Stimulated activated CD8-positive, alpha-beta memory T cell treated with anti-CD3 and anti-CD28 coated beads, Interleukin-4, amount 100 ng/mL, for 4 hours (primary cell): ENCODE measurements at places on chromosomes 5 and 9.

- DNase-seq, result no peak
These were observed 524 bp downstream of the CYFIP2 start for GRCh38 chr5:157266286-157267007.

- DNase-seq, result no peak
These were observed 329.6 kb downstream of the GABRB2 start for GRCh38 chr5:161216877-161217276.

DNA sequence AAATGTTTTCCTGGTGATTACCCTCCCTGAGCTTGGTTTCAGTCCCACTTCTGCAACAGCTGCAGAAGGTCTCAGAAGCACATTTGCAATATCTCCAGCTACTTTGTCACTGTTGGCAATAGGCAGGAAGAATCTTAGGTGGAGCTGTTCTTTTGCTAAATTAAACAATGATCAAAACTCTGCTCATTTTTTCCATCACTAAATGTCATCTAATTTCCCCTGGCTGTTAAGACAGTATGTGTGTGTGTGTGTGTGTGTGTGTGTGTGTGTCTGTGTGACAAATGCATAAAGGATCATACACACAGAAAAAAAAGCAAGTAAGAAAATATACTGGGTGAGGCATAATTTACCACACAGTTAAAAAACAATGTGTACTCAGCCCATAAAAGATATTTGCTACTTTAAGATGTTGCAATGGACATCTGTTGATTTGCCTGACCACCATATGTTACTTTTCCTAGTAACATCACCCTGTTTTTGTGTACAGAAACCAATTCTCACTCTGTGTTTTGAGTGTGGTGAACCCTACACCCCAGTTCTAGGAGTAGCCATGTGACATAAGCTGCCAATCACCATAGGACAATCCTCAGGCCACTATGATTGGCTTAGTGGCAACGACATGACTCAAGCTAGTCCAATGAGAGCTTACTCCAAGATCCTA is 572.6 kb upstream of the CLINT1 start:
- no peak for DNase-seq

DNA sequence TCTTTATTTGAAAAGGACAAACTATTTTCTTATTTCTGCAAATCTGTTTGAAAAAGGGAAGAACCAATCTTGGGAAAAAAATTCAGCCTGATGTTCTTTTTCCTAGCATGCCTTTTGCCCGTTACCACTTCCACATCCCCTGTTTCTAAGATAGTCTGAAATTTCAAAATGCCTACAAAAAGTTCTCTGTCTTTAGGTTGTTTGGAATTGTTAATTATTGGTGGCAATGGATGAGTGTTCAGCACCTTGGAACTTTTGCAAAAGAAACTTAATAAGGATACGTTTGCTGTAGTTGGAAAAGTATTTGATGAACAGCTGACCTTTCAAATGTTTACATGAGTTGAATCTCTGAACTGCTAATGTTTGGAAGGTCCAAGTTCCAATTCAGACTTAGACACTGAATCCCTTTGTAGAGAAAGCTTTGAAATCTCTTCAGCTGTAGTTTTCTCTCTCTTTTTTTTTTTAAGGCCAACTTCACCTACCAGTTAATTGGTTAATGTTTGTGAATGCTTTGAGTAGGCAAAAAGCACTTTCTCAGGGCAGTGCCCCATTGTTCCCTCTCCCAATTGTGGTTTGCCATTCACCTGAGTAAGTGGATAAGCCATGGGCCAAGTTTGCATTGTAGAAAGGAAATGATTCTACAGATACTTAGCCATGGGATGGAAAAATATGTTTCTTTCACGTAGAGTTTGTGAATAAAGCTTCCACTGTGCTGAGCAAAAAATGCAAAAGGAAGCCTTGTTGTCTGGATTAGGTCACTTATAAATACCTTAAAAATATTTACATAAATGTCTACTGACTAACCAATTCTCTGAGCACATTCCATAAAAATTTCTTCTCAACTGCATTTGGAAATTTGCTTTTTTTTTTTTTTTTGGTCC is 156.4 kb upstream of the ELL2 start:
- DNase-seq, result no peak

- DNase-seq, result no peak
These were observed 668 bp downstream of the GLIS3 start for GRCh38 chr9:4299005-4299795.

DNA sequence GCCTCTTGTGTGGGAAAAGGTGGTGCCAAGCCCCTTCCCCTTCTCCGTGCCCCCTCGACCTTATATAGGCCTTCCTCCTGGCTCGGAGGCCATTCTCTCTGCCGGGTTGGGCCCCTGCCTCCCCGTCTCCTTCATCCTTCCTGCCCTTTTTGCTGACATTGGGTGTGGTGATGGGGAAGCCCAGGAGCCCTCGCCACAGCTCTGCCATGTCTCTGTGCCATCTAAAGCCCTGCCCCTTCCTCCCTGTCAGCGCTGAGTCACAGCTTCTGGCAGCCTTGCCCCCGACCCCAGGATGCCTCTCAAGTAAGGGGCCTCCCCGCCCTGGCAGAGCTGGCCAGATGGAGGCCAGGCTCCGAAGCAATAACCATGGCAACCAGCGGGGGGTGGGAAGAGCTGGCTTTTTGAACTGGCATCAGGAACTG is 30.4 kb downstream of the JADE2 start:
- peak; percentile 76 for DNase-seq

GRCh38 chr9:106588626-106589025 is 274.3 kb upstream of the ZNF462 start:
- no peak for DNase-seq

GRCh38 chr5:55483885-55484284 is 50.9 kb downstream of the PLPP1 start:
- no peak for DNase-seq

DNA sequence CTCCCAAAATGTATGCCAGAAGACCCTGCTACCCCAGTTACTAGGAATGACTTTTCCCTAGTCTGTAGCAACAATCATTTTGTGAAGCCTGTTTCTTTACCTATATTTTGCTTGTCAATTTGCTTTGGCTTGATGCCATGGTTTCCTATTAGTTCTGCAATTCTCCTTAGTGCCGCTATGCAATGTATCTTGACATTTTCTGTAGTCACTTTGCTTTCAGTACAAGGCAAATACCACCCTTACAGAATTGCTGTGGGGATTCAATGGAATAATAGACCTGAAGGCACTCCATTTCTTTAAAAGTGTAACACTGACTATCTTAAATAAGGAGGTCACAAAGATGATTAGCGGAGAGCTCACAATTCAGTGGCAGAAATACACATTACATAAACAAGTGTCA is 291.1 kb downstream of the NR2F1-AS1 start:
- DNase-seq, result no peak

GRCh38 chr9:107263289-107263688 is 19.8 kb upstream of the RAD23B start:
- no peak for DNase-seq

GRCh38 chr5:65766175-65766574 is 44.2 kb downstream of the NLN start:
- no peak for DNase-seq

- no peak for DNase-seq
These were observed 290.5 kb downstream of the CCDC171 start for GRCh38 chr9:15843316-15843715.

- DNase-seq, result no peak
These were observed 150.2 kb downstream of the TRIM32 start for GRCh38 chr9:116837018-116837989.

DNA sequence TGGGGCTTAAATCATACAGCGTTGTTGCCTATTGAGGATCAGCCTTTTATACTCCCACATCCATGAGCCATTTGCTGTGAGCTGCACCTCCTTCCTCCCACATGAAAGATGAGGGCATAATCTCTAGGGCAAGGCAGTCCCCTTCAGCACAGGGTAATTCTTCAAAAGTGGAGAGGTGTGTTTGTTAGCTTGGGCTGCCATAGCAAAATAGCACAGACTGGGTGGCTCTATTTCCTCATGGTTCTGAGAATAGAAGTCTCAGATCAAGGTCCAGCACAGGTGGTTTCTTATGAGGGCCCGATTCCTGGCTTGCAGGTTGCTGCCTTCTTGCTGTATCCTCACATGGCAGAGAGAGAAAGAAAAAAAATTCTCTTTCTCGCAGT is 121.8 kb upstream of the SLC12A2 start:
- no peak for DNase-seq

- DNase-seq, result no peak
These were observed 499.0 kb downstream of the SEMA5A start for GRCh38 chr5:9046756-9047481.

GRCh38 chr9:120353506-120353905 is 226.5 kb downstream of the CDK5RAP2 start:
- no peak for DNase-seq
